ENCODE measurements at places on chromosomes 2 and 18.

DNA sequence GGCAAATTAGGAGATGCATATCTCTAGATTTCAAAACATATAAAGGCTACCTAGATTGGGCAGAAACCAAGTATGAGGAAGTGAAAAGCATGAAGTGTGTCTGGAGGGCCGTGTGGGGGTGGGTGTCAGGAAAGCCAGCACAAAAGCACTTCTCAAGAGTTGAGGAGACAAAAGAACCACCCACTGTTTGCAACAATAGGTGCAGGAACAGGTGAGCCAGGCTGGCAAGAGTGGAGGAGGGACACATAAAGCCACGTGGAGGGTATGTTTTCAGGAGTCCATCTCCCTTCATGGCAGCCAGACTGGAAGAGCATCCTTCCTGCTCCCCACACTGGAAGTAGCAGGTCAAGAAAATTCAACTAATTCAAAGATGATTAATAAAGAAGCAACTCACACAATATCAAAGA, 96.4 kb downstream of the CERS6 start:
- no peak for DNase-seq

DNA sequence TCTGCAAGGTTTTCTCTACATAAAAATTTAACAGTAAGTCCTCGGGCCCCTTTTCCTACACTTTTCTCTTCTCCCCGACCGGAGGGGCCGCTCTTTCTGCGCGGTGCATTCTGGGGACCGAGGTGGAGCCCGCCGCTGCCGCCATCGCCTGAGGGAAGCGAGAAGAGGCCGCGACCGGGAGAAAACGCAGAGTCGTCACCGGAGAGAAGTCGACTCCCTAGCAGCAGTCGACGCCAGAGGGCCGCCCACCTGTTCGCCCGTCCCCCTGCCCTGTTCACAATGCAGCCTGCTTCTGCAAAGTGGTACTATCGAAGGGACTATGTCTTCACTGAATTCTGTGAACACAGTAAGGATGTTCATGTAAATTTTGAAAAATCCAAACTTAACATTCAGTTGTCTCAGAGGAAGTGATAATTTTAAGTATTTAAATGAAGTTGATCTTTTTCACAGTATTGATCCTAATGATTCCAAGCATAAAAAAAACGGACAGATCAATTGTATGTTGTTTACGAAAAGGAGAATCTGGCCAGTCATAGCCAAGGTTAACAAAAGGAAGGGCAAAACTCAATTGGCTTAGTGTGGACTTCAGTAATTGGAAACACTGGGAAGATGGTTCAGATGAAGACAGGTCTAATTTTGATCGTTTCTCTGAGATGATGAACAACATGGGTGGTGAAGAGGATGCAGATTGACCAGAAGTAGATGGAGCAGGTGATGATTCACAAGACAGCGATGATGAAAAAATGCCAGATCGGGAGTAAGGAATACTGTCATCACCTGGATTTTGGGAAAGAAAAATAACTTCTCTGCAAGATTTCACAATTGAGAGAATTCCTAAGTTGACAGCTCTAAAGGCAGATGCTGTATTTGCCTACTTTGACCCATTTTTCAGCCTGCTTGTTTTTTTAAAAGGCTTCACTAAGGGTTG, 55.8 kb downstream of the ASXL2 start:
- DNase-seq = peak; percentile 14

GRCh38 chr2:96498021-96498431, 7.1 kb downstream of the NEURL3 start:
- no peak for DNase-seq

DNA sequence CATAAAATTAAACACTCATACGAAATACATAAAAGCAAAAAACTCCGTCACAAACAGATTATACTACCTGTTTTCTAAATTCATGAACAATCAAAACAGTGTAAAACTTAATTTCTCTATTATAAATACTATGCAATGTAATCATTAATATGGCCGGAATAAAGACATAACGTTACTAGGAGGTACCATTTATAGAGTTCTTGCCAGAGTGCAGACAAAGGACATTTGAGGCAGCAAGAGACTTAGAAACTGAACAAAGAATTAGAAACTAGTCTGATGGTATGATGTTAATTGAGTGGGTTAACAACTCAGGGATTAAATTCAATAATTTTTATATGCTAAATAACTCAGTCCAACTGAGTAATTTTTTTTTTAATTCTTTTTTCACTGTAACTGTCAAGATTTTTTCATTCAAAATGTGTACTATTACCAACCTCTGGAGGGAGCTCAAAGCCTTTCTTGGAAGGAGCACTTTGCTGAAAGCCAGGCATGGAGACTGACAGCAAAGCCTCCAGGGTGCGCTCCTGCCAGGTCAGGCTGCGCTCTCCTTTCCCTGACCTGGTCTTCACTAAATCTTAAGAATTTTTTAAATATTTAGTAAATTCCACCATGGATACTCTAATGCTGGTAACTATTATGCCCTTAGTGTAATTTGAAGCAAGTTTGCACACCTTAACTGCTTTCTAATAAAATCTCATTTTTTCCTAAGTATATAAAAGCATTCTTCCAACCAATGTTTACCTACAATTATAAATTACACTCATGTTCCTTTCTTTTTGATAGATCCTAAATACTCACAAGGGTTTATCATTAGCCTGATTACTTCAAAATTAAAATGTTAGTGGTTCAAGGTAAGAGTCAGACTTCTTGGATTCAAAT, 34.1 kb downstream of the WDR35 start:
- DNase-seq = no peak

- DNase-seq = no peak
Measured at GRCh38 chr2:26964446-26965130, 5.8 kb upstream of the MAPRE3 start.

GRCh38 chr2:101790416-101790815, 92.9 kb downstream of the MAP4K4 start:
- DNase-seq = no peak

- DNase-seq = no peak
Measured at GRCh38 chr2:163849756-163850435, 114.1 kb upstream of the FIGN start.

- no peak for DNase-seq
Measured at GRCh38 chr18:45104049-45104395, 423.3 kb downstream of the SETBP1 start.

DNA sequence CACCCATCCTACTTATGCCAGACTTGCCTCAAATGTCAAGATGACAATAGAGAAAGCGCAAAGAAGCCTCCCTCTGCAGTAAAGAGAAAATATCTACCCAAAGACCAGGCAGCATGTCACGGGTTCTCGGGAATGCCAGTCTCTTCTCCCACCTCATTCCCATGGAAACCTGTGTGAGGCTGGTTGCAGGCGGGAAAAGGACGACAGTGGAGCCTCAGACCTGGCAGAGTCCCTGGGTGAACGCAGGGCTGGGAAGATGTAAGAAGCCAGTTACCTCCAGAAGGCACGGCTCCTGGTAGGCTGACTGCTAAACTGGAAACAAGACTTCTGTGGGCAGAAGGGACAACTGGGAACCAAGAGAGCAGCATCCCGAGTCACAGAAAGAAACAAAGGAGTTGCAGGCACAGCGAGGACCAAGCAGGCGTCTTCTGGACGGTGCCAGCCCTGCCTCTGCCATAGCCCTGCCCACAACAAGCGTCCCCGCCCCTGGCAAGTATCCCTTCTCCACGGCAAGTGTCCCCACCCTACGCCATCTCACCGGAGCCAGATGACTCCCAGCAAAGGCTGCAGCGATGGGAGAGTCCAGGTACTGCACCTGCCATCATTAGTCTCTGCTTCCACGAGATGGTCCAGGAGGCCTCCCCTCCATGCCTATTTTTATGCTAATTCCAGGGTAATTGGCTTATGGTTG, 440.8 kb upstream of the MYT1L start:
- DNase-seq = no peak

DNA sequence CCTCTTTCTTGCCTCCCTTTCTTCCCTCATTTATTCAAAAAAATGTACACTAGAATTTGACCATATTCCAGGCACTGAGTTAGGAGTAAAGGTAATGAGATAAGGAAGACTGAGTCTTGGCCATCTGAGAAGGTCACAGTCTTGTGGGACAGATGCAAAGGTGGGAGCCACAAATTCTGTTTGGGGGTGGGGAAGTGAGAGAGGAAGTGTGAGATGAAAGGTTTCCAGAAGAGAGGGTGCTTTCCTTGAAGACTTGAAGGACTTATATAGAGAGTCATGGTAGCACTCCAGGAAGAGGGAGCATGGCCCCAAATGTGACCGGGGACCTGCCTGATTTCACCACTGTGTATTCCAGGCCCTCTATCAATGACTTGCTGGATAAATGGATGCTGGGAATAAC, 320.6 kb downstream of the LPIN1 start:
- DNase-seq = no peak

- DNase-seq = no peak
Measured at GRCh38 chr2:135898234-135898786, 22.1 kb upstream of the MCM6 start.

DNA sequence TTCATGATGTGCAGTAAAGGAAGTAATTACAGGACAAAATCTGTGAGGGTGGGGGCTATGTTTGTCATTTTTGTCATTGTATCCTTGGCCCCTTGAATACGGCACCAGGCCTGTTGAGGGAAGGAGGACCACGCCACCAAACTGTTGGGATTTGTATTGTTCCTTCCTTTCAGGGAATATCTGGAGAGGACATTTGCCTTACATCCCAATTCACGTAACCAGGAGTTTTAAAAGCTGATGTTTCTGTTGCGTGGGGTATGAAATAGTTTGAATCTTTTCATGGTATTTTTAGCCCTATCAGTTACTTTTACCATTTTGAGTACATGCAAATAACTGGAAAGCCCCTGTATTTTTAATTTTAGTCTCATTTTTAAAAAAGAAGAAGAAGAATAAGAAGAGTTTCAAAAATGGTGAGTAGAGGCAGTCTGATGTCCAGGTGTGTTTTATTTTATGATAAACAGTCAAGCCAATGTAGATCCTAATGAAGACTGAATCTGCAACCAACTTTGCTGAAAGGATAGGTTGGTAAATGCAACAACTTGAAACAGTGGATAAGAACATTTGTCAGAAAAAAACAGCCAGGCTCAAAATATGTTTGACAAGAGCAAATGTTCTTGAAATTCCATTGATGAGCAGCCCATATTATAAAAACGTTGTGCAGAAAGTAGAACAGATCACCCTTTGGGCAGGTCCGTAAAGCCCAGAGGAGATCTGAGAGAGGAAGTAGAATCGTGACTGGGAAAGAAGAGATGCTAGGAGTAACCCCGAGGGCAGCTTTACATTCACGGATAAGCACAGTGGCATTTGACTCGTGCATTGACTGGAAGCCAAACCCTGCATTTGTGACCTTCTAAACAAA, 54.5 kb downstream of the RASGRP3 start:
- DNase-seq = no peak

- no peak for DNase-seq
Measured at GRCh38 chr2:98484121-98484557, 39.5 kb downstream of the INPP4A start.

DNA sequence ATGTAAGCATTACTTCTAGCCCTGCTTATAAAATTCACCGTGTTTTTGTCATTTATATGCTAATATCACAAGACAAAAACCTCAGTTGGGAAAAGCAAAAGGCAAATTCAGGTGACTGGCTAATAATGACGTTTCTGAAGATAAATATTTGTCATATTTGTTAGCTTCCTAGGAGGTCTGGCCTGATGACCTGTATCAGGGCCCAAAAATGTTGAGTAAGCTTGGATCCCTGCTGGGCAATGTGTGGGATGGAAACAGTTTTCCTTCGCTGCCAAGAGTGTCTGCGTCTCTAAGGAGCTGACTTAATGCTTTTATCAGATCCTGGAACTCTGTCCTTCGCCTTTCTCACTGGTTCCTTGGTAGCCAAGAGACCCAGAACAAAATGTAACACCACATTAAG, 230.1 kb upstream of the PXDN start:
- no peak for DNase-seq

GRCh38 chr2:64234150-64234549, 89.9 kb upstream of the PELI1 start:
- DNase-seq = no peak

Measured in stimulated activated CD8-positive, alpha-beta memory T cell treated with anti-CD3 and anti-CD28 coated beads, Interleukin-15, amount 100 ng/mL, for 24 hours (primary cell).